ENCODE measurements at places on chromosomes 7 and 10.

- H3K36me3 ChIP-seq = no peaks in the 10 kb centered on the region
- no peaks in the 10 kb centered on the region for H3K4me1 ChIP-seq
- no peak overlapping the region for H3K27ac ChIP-seq
- DNase-seq = no peak
- H3K4me3 ChIP-seq = no peak overlapping the region
- peaks cover 37% of the 10 kb centered on the region for H3K27me3 ChIP-seq
These were observed 21.1 kb upstream of the UNCX start for GRCh38 chr7:1211611-1212010.

- peaks cover 19% of the 10 kb centered on the region for H3K36me3 ChIP-seq
- no peak overlapping the region for H3K27ac ChIP-seq
- H3K27me3 ChIP-seq = no peaks in the 10 kb centered on the region
- DNase-seq = peak; percentile 14
These were observed 8.9 kb downstream of the FBXL13 start for GRCh38 chr7:103065667-103066066.

DNA sequence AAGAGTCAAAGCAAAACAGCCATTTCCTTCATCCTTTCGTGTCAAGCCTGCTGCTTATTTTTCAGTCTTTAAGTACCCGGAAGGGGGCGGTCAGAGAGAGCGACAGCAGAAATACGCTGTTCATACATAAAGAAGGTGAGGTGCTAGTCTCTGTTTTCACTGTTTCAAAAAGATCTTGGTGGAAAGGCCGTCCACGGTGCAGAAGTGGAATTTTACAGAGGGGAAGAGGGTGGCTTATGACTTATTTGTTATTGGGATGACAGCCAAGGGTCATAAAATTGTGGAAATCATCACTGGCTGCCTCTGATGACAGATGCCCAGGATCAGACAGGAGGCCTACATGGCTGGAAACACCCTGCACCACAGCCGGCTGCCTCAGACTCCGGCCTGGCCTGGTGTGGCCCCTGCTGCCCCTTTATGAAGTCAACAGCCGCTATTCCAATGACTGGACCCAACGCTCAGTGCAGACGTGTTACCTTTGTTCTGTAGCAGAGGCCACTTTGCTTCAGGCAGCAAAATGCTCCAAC, 57.0 kb downstream of the HIPK2 start:
- H3K4me3 ChIP-seq = no peak overlapping the region
- H3K27ac ChIP-seq = no peak overlapping the region
- no peaks in the 10 kb centered on the region for H3K27me3 ChIP-seq
- peaks cover 11% of the 10 kb centered on the region for H3K36me3 ChIP-seq
- no peak for DNase-seq

- no peaks in the 10 kb centered on the region for H3K36me3 ChIP-seq
- no peak for DNase-seq
- no peaks in the 10 kb centered on the region for H3K4me1 ChIP-seq
- H3K27ac ChIP-seq = no peak overlapping the region
These were observed 129.1 kb downstream of the PRKG1 start for GRCh38 chr10:51203359-51203758.

DNA sequence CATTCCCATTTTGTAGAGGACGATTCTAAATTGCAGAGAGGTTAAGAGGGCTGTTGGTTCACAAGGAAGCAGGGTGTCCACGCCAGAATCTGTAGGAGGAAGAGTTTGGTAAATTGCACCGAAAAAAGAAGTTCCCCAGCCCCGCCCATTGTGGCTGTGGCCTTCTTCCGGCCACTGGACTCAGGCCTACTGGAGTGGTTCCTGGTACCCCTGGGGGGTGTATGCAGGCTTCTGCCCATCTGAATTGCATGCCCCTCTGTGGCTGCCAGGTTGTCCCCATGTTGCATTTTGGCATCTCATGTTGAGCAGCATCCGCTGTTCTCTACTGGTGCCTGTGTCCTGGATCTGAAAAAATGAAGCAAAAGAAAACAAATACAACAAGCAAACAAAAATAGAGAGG, 234.2 kb downstream of the WDR11 start:
- no peak overlapping the region for H3K27ac ChIP-seq
- H3K27me3 ChIP-seq = peaks cover 5% of the 10 kb centered on the region
- H3K36me3 ChIP-seq = no peaks in the 10 kb centered on the region
- no peak for DNase-seq

DNA sequence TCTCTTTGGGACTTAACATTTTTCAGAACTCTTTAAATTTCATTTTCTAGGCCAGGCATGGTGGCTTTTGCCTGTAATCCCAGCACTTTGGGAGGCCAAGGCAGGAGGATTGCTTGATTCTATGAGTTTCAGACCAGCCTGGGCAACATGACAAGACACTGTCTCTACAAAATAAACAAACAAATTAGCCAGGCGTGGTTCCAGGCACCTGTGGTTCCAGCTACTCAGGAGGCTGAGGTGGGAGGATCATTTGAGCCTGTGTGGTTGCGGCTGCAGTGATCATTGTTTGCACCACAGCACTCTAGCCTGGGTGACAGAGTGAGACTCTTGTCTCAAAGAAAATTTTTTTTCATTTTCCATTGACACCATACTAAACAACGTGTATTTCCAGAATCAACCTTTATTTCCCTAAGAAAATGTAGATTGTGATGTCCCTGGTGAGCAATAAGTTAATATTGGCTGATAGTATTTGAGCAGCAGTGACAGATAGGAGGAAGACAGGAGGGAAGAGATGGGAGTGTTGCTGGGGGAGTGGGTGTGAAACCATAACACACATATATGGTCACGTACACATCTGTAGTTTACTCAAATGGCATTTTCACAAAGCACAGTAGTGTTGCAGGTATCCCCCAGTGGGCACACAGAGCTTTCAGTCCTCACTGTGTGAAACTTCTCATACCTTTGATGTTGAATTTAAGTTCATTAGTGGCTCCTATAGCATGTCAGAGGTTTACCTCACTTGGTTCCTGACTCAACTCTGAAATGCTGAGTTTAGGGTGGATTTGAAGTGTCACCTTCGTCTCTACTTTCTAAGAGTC, 205.6 kb downstream of the AUTS2 start:
- H3K36me3 ChIP-seq = peaks cover 2% of the 10 kb centered on the region
- no peak overlapping the region for H3K27ac ChIP-seq
- H3K4me1 ChIP-seq = peaks cover 55% of the 10 kb centered on the region

- H3K4me3 ChIP-seq = no peak overlapping the region
- no peak for DNase-seq
- peak overlapping the region; percentile 56 for H3K27ac ChIP-seq
- no peaks in the 10 kb centered on the region for H3K27me3 ChIP-seq
- no peaks in the 10 kb centered on the region for H3K36me3 ChIP-seq
These were observed 8.5 kb downstream of the ARL4A start for GRCh38 chr7:12695965-12696364.

- no peaks in the 10 kb centered on the region for H3K27me3 ChIP-seq
- no peak for DNase-seq
- no peak overlapping the region for H3K27ac ChIP-seq
- H3K36me3 ChIP-seq = no peaks in the 10 kb centered on the region
- H3K4me1 ChIP-seq = peaks cover 21% of the 10 kb centered on the region
These were observed 1228.6 kb upstream of the SORCS1 start for GRCh38 chr10:108393089-108393488.

Data from progenitor cell of endocrine pancreas (in vitro differentiated cells).